ENCODE measurements at places on chromosomes 4 and X.

- DNase-seq = no peak
Measured at GRCh38 chr4:7774301-7775294, 165.1 kb downstream of the AFAP1 start.

DNA sequence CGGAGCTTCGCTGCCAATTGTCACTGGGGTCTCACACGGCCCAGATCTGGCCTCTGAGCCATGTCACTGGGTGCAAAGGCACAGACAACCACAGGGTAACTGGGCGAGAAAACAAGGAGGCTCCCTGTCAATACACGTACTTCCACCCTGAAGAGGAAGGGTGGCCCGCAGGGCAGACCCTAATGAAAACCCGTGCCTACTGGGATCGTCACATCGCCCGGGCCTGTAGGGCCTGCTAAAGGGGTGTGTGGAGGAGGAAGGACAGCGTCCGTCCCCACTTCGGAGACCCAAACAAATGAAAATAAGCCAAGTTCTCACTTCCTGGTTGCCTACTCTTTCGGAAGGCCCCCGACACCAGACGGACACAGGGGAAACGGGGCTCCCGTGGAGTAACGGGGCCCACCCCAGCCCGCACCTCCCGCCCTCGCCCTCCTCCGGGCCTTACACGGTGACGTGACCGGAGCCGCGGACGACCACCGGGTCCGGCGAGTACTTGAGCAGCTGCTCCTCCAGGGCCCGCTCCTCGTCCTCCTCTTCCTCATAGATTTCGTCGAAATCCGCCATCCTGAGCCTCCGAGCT, 578 bp downstream of the CHIC2 start:
- peak; percentile 75 for DNase-seq

- no peak for DNase-seq
Measured at GRCh38 chr4:184978211-184978610, 40.1 kb upstream of the HELT start.

- DNase-seq = no peak
Measured at GRCh38 chr4:38560340-38560739, 103.7 kb upstream of the KLF3 start.

DNA sequence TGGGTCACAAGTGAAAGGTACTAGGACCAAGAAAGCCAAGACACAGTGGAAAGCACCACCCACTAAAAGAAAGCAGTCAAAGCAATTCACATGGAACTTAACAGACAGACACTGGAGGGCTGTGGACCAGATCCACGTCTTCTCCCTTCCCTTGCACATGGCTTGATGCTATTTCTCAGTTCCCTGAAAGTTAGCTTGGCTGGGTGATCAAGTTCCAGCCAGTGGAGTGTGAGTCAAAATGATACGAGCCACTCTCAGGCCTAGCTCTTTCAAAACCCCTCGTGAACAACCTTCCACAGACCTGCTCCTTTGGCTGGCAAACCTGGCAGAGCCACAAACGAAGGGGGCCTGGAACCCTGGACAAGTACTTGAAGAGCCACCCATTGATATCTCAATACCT, 52.0 kb downstream of the RELL1 start:
- no peak for DNase-seq

- DNase-seq = no peak
Measured at GRCh38 chrX:49761481-49761880, 65.7 kb upstream of the PAGE1 start.
